ENCODE measurements at places on chromosomes 2 and 18.

DNA sequence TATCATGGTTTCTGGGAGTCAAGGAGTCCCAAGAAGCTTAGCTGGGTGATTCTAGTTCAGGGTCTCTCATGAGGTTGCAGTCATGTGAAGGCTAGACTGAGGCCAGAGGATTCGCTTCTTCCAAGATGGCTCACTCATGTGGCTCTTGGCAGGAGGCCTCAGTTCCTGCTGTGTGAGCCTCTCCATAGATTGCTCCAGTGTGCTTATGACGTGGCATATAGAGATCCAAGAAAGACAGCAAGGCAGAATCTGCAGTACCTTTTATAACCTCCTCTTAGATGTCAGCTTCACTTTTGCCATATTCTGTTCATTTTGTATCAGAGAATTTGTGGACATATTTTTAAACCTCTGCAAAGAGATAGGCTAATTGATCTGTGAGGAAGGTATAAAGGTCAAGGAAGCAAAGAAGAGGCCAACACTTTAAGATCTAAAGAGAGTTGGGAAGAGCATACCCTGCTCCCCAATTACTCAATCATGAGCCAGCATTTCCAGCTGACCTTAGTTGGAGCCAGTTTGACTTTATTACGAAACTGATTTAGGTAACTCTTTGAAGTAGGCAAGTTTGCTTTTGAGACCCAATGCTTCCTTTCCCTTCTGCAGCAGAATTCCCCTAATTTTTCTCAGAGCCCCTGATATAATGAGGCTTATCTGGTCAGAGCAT, 134.7 kb downstream of the EML6 start:
- DNase-seq, result no peak

DNA sequence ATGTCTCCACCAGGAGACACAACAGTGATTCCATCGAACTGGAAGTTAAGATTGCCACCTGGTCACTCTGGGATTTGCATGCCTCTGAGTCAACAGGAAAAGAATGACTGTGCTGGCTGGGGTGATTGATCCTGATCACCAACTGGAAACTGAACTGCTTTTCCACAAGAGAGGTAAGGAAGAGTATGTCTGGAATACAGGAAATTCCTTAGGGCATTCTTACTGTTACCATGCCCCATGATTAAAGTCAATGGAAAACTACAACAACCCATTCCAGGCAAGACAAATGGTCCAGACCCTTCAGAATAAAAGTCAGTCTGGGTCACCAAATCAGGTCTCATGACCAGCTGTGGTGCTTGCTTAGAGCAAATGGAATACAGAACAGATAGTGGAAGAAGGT, 12.0 kb upstream of the DDX1 start:
- DNase-seq, result no peak

DNA sequence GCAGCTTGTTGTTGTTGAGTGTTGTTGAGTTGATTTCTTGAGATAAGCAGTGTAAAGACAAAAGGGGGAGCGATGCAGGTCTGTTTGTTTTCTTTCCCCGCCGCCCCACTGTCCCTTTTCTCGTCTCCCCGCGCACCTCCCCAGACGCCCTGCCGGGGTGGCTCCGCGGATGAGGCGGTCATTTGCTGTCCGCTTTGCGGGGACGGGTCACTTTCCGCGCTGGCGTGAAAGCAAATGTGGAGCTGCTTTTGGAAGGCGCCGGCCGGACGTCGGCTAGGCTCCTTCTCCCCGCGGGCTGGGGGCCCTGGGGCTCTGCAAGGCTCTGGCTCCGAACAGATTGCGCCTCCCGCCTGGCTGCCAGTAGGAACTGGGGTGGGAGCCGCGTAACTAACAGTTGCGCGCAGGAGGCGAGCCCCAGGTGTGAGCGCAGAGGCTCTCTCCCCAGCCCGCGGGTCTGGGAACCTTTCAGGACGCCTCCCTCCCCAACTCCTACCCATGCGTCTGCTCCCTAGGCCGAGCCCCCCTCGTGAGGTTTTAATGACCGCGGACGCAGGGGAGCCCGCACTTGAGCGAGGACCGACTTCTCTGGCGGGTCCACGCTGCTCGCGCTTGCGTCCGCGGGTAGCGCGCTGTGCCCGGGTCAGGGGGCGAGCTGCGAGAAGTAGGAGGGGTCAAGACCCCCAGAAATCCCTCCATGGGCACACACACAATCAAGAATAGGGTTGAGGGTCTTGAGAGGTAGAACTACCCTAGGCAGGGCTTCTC, 146.6 kb downstream of the MEIS1 start:
- DNase-seq, result no peak

DNA sequence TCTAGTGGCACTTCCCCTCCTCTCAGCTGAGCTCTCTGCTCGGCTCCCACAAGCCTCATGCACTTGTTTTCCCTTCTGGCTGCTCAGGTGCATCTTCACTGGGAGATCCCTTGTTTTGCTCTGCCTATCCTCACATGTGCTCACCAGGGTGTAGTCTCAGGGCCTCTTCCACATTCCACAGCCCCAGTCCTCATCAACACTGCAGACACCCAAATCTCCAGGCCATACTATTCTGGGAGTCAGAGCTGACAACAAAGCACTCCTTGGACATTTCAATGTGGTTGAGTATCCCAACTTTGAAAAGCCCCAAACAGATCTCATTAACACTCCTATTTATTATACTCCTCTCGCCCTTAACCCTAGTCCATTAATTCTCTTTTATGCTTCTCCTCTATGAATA, 71.3 kb downstream of the CCDC93 start:
- no peak for DNase-seq

DNA sequence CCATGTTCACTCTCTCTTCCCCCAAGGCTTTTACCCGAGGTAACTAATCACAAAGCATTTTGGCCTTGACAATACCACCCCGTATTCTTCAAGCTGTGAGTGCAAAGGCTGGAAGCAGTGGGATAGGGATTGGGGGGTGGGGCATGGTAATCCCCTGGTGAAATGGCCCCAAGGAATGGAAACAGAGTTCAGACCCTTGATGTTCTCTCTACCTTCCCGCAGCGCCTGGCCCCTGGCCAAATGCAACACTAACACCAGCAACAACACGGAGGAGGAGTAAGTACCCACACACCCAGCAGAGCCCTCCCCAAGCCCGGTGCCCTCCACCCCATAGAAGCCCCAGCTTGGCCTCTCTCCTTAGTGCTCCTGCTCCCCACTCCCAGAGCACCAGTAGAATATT, 36.9 kb downstream of the CNGA3 start:
- DNase-seq, result no peak

GRCh38 chr2:138441916-138442315, 59.7 kb upstream of the SPOPL start:
- DNase-seq, result no peak

- DNase-seq, result no peak
Measured at GRCh38 chr18:40464032-40464431, 1491.0 kb upstream of the PIK3C3 start.

DNA sequence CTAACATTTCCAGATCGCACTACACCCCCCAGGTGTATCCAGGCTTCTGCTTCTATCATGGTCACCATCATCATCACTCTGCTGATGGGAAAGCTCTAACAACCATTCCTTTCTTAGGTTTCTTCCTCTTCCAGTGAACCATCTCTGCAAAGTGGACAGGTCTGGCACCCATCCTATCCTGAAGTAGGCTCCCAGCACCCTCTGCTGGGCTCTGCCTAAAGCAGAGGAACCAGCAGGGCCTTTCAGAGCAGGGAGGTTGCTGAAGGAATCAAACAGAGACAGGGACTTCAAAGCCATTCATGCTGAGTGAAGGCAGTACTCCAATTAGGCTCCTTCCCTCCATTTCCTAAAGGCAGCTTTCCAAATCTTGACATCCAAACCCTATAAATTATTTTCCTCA, 27.2 kb upstream of the SATB2 start:
- DNase-seq, result no peak

- no peak for DNase-seq
Measured at GRCh38 chr2:9251154-9252001, 44.8 kb downstream of the ASAP2 start.

DNA sequence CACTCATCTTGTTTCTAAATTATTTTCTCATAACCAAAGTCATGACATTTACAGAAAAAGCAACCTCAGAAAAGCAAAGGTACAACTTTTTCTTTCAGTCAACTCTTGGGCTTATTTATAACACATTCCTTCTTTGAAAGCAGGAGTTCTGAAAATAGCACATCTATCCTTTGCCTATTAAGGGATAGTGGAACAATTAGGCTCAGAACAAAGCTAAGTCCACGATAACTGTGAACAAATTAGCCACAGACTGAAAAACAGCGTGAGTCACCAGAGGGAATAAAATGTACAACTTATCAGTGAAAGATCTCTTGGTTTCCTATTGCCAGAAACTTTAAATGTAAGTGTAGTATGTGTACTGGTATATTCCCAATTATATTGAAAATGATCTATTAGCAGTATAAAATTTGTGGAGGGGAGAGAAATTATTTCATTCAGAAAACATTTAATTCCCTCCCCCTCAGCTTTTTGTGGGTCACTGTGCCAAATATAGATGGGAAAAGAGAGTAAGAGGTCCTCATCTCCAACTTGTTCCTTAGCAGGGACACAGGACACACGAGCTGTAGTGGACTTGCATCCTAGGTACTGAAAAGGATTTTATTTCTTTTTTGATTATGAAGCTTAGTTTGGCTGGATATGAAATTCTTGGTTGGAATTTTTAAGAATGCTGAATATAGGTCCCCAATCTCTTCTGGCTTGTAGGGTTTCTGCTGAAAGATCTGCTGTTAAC, 15.4 kb upstream of the MATN3 start:
- DNase-seq, result no peak

DNA sequence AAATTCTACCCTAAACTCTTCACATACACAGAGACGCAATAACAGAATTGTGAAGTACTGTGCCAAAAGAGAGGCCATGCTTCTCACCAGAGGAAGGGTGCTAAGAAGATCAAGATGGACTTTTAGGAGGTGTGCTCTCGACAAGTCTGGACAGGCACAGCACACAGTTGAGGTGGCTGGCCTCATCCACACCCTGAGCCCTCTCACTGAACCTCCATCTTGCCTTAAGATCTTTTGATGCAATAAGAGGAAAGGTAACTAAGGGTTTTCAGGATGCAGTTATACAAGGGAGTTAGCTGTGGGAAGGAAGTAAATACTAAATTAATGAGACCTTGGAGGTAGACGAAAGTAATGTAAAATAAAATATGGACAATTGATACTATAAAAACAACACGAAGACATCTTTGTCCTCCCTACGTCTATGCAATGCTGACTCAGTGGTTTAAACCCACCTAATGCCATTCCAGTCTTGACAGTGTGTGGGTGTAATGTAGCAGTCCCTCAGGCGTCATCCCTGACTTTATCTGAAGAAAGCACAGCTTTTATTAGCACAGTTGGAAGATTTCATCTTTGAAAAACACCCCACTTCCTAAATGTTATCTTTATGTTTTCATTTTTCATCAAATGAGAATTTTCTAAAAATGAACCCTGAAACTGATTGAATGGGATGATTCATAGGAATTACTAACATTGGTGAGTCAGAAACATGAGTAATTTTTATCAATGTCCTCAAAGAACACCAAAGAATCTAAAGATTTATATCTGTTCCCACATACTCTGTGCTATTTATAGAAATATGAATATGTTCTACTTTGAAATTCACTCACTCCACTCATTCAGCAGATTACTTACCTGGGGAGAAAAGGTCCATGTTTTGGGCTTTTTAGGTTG, 34.0 kb upstream of the MALL start:
- peak; percentile 16 for DNase-seq

- no peak for DNase-seq
Measured at GRCh38 chr2:20471148-20471547, 24.3 kb downstream of the RHOB start.

DNA sequence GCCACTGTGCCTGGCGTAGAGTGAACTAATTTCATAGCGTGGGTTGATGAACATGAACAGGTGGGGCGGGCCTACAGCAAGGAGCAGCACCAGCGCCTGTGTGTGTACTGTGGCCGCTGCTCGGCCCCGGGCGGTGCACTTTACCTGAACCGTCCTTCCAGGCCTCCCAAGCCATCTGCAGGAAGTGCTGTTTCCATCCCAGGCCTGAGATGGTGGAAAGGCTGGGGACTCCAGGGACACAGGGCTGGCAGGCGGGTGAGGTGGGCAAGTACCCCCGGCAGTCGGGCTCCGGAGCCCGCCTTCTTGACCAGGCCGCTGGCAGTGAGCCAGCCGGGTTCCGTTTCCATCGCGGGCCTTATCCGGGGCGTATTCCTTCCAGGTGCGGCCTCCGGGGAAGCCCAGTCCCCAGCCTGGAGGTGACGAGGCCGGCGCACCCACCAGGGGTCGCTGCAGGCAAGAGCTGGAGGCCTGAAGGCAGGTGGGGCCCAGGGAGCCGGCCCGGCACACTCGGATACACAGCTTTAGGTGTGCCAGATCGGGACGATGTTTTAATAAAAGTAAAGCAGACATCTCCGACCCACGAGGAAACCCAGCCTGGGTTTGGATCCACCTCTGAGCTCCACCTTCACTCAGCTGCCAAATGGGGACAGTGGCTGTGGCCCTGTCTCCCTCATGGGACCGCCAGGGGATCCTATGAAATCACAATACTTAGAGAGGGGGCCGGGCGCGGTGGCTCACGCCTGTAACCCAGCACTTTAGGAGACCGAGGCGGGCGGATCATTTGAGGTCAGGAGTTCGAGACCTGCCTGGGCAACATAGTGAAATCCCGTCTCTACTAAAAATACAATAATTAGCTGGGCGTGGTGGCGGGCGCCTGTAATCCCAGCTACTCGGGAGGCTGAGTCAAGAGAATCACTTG, 22.7 kb upstream of the PDIA6 start:
- DNase-seq, result peak; percentile 51

- DNase-seq, result no peak
Measured at GRCh38 chr2:203341741-203342310, 13.6 kb downstream of the ABI2 start.

DNA sequence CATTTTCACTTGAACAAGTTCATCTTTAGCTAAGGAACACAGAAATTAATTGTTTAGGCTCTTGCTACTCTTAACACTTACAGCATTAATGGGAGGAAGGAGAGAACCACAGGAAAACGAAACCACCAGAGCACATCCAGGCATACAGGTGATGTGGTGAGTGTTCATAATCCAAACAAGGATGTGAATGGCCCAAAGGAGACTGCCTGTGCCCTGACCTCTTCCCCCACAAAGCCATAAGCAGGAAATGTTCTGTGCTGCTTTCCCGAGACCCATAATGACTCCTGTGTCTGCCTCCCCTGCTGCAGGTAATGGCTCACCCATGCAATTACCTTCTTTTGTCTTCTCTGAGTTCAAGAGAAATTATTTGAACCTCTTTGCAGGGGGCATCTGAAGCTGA, 295.9 kb upstream of the LINC00305 start:
- DNase-seq, result no peak

GRCh38 chr18:3333056-3333720, 71.3 kb downstream of the MYL12B start:
- DNase-seq, result no peak

DNA sequence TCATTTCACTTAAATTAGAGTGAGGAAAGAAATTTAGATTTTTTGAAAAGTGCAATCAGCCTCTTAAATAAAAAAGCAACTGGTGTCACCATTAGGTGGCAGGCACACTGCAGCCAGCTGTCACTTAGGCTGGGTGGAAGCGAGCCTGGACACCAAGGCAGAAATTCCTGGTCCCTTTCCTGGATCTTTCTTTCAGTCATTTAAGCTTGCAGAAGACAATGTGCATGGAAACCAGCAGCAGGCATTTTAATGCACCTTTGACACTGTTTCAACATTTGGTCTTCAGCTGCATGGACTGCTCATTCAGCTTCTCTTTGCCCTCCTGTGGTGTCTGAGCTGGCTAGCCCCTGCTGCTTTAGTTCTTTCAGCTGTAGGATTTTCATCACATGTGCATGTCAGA, 61.0 kb downstream of the AQP4 start:
- DNase-seq, result no peak

Data from inflammatory macrophage treated with lipopolysaccharide for 4 hours (primary cell).